ENCODE measurements at places on chromosomes 2 and 18.

- no peak for DNase-seq
These were observed 177.2 kb downstream of the NEDD4L start for GRCh38 chr18:58221060-58221725.

DNA sequence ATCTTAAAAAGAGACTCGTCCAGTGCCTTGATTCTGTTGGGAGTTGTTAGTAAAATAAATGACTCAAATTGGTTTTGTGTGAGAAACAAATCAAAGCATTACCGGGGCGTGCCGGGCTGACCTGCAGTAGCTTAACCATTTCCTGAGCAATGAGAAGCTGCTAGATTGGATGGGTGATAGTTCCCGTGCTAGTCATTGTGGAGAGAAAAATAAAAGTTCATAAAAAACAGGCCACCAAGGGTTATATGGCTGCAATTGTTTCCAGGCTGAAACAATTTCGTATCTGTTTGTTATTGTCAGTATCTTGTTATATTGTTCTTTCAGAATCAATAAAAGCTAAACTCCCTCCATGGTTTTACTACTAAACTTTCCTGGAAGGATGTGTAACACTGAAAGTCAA is 314.4 kb downstream of the MTX2 start:
- peak; percentile 59 for DNase-seq

GRCh38 chr2:120722568-120723421 is 12.9 kb upstream of the GLI2 start:
- no peak for DNase-seq

DNA sequence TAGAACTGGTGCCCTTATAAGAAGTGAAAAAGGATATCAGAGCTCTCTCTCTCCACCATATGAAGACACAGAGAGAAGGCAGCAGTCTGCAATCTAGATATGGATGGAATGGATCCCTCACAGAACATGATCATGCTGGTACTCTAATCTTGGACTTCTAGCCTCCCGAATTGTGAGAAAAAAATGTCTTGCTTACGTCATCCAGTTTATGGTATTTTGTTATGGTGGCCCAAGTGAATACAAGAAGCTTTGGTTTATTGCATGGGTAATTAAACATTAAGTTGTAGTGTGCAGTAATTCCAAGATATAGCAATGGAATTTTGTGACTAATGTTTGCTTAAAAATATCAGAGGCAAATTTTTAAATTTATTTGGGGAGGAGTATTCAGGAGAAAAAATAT is 1667.4 kb upstream of the SLC39A10 start:
- DNase-seq: no peak

DNA sequence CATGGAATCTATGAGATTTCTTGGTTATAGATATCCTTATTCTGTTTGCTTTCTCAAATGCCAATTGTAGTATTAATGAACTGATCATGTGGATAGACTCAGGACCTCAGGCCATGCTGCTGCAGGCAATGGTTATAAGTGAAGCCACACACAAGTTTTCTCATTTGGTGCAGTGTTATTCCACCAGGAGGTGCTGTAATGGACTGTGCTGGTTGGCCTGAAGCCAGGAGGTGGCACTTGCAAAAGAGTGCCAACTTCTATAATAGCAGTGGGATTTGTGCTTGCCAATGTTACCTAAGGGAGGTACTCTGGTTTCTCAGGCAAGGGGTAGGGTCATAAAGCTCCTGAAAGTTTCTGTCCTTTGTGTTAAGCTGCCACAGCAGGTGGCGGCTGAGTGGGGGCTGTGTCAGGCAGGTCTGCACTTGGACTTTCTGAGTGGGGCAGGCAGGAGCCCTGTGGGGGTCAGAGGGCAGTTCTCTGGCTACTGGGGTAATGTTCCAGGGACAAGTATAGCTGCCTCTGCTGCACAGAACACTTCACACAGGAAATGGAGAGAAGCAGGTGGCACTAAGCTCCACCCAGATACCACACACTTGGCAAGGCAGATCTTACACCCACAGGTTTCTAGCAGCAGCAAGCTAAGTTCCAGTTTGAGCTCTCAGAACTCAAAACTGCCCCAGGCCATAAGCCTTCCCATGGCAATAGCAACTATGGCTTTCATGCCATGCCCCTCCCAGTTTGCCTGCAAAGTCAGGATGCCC is 352.6 kb upstream of the CWC22 start:
- no peak for DNase-seq

DNA sequence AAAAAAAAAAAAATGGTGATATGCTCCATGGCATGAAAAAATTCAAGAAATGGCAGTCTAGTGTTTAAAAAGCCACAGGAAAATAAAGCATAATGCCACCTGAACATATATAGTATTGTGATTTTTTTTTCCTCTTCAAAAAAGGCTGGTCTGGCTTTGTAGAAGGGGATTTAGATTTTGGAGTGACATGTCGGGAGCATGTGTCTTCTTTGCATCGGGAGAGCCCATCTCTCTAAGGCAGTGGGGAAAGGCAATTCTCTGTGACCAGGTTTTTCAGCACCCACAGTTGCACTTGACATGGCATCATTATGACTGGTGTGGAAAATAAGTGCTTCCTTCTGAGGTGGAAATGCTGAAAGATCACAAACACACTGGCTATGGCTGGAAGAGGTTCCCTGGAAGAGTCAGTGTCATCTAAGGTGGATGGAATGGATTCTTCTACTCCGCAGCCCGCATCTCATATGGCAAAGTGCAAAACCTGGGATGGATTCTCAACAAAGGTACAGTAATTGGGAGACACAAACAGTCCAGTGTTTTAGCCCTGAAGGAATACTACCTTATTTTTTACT is 172.5 kb downstream of the AGAP1 start:
- DNase-seq: no peak

DNA sequence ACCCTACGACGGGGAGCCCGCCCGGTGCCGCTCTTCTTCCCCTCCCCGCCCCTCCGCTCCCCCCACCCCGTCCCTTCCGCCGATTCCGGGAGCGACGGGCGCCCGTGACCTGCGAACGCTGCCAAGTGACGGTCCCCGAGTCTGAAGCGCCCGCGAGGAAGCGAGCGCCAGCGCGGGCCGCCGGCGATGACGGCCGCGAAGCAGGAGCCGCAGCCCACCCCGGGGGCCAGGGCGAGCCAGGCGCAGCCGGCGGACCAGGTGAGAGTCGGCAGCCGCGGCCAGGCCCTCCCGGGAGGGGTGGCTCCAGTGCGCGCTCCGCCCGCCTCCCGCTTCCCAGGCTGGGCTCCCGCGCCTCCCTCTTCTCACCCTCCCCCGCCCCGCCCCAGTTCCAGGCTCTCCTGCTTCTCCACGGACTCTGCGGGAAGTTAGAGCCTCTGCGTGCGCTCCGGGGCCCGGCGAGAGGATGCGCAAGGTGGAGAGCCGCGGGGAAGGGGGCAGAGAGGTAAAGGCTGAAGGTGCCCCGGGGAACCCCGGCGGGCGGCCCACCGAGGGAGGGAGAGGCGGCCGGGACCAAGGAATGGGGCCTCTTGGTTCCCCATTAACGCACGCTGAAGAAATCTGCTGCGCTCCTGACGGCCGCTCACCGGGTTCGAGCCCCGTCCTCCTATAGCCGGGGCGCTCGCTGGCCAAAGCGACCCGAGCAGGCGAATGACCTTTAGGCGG is 719.5 kb downstream of the DPP10 start:
- DNase-seq: no peak

- DNase-seq: no peak
These were observed 382.5 kb downstream of the NYAP2 start for GRCh38 chr2:225781991-225782390.
